ENCODE measurements at places on chromosomes 6 and 20.

DNA sequence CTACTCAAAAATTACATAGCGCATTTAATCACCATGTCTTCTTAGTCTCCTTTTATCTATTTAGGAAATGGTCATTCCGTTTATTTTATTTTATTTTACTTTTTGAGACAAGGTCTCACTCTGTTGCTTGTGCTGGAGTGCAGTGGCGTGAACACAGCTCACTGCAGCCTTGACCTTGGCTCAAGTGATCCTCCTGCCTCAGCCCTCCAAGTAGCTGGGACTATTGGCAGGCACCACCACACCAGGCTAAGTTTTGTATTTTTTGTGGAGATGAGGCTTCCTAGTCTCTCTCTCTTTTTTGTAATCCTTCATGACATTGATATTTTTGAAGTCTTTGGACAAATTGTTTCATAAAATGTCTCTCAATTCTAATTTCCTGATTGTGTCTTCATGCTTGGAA is 4.7 kb upstream of the MYLK4 start:
- DNase-seq = no peak

- DNase-seq = no peak
Measured at GRCh38 chr20:59996108-59996507, 37.9 kb downstream of the CDH26 start.

DNA sequence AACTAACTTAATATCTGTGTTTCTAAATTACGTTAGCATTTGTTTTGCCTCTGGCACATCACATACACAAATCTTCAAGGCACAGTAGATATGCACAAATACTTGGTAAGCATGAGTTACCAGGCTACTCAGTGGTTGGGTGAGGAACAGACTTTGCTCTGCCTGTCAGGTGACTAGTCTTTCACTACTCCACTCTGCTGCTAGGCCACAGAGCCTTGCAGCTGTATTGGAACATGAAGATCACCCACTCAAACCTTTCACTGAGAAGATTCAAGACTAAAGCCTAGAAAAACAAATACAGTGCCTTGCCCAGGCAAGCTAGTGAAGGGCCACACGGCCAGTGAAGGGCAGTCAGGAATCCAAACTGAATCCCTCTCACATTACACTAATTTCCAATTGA is 47.0 kb downstream of the DTNBP1 start:
- DNase-seq = no peak

GRCh38 chr6:15475261-15475660 is 187.6 kb downstream of the DTNBP1 start:
- DNase-seq = no peak

DNA sequence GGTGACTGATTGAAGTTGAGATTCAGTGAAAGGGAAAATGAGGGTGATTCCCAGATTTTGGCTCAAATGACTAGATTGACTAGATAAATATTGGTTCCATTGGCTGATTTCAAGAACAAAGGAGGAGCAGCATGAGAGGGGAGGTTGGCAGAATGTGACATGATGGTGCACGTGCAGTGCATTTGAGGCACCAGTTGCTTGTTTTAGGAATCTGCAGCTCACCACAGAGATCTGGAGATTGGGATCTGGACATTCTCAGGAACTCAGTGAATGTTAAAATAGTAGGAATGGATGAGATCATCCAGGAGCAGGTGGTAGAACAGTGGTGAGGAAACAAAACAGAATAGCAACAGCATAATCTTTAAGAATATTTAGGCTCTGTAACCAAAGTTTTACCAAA is 496.3 kb downstream of the DHX35 start:
- DNase-seq = no peak

- no peak for DNase-seq
Measured at GRCh38 chr20:19660808-19661378, 97.2 kb upstream of the RIN2 start.

- DNase-seq = no peak
Measured at GRCh38 chr6:116385459-116385802, 14.7 kb downstream of the DSE start.

GRCh38 chr6:37222125-37222967 is 35.2 kb upstream of the TBC1D22B start:
- peak; percentile 73 for DNase-seq

DNA sequence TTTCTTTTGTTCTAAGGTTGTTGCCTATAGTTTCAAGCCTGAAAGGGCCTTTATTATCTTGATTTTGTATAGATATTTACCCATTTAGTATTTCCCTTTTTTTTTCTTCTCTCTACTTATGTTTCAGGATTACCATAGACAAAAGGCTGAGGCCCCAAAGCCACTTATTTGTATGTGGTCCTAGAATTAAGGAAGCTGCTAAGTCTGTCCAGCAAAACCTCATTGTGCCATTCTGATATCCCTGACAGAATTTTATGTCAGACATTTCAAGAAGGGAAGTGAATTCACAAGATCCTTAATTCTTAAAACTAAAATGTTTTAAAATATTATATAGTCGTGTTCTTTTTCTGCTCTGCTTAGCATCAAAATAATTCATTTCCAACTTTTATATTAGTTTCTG is 6.9 kb downstream of the HAO1 start:
- no peak for DNase-seq

DNA sequence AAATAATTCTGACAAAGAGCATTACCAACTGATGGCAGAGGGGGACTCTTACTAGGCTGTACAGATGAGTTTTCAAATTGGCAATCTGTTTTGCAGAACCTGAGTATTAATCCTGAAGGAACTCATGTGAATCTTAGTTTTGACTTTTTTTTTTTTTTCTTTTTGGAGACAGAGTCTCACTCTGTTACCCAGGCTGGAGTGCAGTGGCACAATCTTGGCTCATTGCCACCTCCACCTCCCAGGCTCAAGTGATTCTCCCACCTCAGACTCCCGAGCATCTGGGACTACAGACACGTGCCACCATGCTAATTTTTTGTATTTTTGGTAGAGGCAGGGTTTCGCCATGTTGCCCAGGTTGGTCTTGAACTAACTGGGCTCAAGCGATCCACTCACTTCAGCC is 49.3 kb downstream of the KCTD20 start:
- DNase-seq = no peak

- DNase-seq = no peak
Measured at GRCh38 chr20:39853050-39853449, 836.0 kb downstream of the MAFB start.

DNA sequence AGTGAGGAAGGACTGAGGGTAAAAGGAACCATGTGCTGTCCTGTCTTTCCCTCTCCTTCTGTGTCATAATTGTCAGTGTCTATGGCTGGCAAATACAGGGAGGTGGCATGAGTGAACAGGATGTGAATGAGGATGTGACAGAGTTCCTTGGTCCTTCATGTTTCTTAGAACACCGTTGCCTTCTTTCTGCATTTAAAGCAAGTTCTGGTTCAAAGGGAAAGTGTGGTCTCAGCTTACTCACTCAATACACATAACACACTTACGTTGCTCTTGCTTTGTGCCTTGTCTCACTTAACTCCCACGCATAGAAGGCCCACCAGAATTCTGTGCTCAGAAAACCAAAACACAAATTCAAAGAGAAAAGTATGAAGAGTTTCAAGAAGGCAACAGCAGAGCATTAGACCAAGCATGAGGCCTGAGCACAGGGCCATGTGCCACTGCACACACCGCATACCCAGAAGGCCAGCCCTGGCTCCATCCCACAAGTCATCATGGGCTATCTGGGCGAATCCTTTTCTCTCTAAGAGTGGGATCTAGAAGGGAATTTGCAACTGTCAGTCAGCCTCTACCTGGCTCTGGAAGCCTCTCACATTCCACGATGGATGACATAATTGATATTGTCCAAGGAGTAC is 38.9 kb upstream of the SAYSD1 start:
- DNase-seq = no peak

DNA sequence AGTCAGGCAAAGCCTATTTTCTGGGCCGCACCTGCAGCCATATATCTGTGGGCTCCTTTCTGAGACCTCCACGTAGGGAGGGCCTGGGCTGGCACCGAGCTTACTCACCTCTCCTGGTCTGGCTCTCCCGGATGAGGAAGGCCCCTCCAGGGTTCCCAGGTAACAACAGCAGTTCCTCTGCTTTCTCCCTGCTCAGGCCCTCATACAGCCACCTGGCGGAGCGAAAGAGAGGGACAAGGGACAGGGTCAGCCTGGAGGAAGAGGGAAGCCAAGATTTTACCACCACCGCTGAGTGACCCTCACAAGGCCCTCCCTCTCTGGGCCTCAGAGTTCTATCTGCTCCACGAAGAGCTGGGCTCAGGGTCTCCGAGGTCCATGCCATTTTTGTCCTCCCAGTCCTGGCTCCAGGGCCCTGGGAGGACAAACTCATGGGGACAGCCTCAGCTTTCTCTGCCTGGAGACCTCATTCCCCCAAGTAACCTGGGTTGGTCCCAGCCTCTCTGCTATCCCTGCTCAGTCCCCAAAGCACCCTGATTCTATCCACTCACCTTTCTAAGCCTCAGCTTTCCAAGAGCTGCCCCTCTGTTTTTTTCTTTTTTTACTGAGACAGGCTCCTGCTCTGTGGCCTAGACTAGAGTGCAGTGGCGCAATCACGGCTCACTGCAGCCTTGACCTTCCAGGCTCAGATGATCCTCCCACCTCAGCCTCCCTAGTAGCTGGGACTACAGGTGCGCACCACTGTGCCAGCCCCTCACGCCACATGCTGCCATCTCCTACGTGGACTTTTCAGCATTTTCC is 13.3 kb downstream of the SLA2 start:
- DNase-seq = no peak

- no peak for DNase-seq
Measured at GRCh38 chr20:43583133-43583864, 7.4 kb upstream of the IFT52 start.

DNA sequence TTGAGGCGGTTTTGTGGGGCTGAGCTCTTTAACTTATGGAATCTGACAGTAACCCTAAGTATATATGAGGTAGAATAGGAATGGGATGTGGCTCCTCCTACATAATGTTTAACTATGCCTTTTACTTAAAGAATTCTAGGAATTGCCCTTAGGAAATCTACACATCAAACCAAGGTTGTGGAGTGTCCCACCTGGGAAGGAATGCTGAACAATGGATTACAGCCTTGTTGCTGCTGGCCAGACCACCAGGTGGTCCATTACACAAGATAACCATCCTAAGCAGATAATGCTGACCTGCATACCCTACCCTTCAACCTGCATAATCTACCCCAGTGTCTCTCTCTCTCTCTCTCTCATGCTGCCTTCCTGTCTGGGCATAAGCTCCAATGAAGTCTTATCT is 35.0 kb upstream of the SLC22A16 start:
- no peak for DNase-seq

DNA sequence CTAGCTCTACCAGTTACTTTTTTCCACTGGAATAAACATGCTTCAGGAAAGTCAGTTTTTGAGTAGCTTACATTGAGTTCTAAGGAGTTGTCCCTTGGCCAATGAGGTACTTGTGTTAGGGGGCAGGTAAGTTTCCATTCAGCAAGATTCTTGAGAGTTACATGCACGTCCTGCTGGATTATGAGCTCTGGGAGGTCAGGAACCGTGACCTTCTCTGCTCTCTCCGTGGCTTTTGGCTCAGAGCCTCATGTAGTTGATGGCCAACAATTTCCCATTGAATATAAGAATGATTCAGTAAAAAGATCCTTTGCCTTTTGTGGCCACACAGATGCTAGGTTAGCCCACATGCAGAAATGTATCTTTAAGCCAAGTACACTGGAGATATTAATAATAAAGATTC is 181.8 kb upstream of the RALGAPA2 start:
- DNase-seq = no peak

- DNase-seq = peak; percentile 45
Measured at GRCh38 chr20:46558511-46558959, 8.1 kb upstream of the OCSTAMP start.

DNA sequence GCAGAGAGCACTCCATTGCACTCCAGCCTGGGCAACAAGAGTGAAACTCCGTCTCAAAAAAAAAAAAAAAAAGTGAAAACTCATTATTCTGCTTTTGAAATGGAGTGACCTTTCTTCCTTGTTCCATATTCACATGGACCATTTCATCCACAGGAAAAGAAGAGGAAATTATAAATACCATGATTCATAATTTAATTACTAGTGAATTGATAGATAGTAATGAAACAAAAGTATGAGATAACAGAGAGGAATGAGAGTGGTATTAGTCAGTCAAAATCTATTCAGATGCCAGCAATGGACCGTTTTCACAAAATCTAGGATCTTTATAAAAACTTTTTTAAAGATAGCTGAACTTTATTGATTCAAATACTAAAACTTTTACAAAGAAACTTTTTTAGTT is 443.1 kb upstream of the FLRT3 start:
- DNase-seq = no peak

DNA sequence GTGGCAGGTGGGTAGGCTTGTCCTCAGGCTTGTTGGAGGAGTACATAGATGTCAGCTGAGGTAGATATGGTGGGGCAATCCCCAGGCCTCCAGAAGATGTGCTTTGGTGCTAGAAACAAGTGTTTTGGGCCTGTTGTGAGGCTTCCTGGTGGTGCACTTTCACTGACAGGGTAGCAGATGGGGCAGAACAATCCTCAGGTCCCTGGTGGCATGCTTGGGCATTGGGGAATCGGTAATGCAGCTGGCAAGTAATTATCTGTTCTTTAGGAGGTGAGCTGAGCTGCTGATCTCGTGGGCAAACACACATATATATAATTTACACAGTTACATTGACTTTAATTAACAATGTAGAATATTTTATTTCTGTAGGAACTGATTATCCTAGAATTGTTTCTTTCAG is 458.7 kb downstream of the BMP2 start:
- DNase-seq = no peak

DNA sequence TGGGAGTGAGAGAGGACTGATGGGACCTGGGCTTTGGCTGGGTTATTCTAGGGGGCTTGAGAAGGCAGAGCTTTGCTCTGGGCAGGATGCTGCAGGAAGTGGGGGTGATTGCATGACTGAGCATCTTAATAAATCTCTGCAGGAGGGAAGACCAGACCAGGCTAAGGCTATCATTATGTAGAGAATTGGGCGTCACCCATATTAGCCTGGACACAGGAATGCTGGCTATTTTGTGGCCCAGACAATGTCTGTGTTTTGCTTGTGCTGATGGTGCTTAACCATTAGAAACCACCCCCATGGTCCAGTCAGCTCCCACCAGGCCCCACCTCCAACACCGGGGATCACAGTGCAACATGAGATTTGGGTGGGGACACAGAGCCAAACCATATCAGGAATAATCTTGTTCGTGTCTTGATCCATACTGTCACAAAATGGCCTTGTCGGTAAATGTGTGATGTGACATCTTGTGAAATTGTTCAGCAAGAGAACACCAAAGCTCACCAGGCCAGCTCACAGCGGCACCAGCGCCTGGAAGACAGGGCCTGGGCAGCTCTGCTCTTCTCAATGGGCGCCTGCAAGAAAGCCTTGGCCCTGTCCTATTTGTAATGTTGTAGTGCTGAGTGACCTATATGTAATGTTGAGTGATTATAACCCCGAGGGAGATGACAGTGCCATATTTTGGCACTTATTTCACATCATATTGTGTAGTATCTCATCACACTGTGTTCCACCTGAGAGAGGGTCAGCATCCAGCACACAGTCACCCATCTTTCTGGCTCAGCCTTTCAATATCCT is 211.8 kb downstream of the QKI start:
- DNase-seq = no peak
